ENCODE measurements at places on chromosomes 7 and 10.

DNA sequence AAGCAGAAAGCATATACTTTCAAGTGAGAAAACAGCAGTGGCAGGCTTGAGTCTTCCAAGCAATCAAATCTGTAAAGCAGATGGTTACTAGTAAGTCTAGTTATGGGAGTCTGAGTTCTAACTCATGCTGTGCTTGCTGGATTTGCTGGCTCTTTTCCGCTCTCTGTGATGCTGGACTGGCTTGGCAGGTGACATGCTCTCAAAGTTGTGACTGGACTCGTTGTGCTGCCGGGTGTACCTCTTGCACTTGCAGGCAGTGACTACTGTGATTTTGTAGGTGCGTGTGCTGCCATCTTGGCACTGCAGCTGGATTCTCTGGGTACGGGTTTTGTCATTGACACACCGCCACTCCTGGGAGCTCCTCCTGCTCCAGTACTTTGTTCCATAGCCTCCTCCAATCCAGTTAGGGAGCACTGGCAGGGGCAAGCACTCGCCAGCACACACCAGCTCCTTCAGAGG lies 3.1 kb downstream of the SOSTDC1 start:
- DNase-seq = no peak

- no peak for DNase-seq
Observed at GRCh38 chr10:5413012-5413938, 918 bp downstream of the NET1 start.

- no peak for DNase-seq
Observed at GRCh38 chr7:130529417-130529816, 37.5 kb downstream of the MEST start.

DNA sequence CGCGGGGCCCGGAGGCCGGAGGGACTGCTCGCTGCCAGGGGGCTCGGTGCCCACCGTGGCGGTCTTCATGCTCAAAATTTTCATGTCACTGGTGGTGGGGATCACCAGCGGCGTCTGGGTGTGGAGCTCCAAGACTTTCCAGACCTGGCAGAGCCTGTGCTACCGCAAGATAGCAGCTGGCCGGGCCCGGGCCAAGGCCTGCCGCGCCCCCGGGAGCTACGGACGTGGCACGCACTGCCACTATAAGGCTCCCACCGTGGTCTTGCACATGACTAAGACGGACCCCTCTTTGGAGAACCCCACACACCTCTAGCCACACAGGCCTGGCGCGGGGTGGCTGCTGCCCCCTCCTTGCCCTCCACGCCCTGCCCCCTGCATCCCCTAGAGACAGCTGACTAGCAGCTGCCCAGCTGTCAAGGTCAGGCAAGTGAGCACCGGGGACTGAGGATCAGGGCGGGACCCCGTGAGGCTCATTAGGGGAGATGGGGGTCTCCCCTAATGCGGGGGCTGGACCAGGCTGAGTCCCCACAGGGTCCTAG lies 2.0 kb downstream of the FZD9 start:
- DNase-seq = no peak

- DNase-seq = no peak
Observed at GRCh38 chr10:101123085-101123814, 7.8 kb upstream of the TLX1 start.

GRCh38 chr7:44237696-44238095 lies 36.9 kb downstream of the YKT6 start:
- DNase-seq = no peak

DNA sequence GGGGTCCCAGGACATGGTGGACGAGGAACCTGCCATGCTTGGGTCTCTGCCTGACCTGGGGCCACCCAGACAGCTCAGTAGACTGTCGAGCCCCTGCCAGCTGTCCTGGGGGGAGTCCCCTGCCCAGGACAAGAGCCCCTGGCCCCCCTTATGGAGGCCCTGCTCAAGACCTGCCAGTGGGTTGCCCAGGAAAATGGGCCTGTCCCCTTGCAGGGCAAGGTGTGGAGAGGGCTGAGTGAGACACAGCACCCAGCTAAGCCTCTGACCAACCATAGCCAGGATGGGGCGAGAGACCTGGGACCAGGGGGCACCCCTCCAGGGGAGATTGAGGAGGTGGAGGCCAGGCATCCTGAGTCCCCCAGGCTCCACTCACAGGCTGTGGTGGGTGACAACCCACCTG lies 1.8 kb downstream of the FUOM start:
- no peak for DNase-seq

DNA sequence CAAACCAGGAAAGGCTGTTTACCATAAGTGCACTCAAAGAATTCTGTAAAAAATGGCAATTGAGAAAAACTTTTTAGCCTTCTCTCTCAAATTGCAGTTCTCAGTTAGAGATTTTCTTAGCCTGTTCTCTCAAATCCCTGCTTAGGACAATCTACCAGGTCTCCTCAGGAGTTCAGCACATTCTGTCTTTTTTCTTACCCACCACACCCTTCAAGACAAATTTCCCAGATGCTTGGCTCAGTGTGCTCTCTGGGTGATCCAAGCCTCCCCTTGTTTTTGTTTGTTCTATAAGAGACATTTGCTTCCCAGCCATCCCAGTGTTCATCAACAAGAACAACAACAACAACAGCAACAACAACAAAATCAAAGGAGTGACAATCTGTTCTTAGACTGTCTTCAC lies 87.3 kb downstream of the MACC1 start:
- no peak for DNase-seq

DNA sequence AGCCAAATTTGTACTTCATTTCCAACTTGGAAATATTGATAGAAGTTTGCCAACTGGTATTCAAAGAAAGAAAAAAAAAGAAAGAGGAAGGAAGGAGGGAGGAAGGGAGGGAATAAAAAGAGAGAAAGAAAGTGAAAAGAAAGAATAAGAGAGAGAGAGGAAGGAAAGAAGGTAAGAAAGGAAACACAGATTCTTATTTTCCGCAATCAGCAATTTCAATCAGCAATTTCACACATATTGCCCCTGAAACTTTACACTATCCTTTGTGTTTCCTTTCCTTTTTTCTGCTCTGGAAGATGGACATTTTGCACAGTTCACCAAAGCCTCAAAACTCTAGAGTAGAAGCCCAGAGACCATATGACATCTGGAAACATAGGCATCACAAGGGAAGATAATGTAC lies 888.1 kb downstream of the REEP3 start:
- DNase-seq = no peak

DNA sequence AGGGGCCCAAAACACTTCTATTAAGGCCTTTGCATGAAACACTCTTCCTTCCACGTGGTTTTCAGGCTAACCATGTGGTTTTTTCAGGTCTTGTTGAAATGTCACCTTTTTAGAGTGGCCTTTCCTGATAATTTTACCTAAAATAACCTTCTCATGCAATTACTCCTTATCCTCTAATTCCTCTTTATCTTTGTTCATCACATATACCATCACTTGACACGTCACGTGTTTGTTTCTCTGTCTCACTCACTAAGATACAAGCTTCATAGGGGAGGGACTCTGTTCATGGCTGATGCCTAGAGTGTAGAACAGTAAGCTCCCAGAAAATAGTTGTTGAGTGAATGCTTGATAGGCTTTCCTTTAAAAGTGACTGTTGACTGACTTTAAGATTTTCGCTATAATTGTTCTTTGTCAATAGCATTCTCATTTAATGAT lies 63.7 kb downstream of the ST7 start:
- DNase-seq = no peak

- no peak for DNase-seq
Observed at GRCh38 chr7:2717293-2718261, 29.6 kb downstream of the AMZ1 start.

- no peak for DNase-seq
Observed at GRCh38 chr10:124375691-124376090, 43.0 kb downstream of the OAT start.

- no peak for DNase-seq
Observed at GRCh38 chr10:96496281-96496925, 17.3 kb downstream of the TLL2 start.

GRCh38 chr10:60810437-60811182 lies 32.3 kb downstream of the CDK1 start:
- no peak for DNase-seq

GRCh38 chr7:155728116-155728515 lies 83.7 kb downstream of the RBM33 start:
- DNase-seq = no peak

GRCh38 chr7:25314731-25315267 lies 86.5 kb upstream of the NPVF start:
- no peak for DNase-seq

GRCh38 chr10:3570855-3571266 lies 214.1 kb downstream of the KLF6 start:
- no peak for DNase-seq

DNA sequence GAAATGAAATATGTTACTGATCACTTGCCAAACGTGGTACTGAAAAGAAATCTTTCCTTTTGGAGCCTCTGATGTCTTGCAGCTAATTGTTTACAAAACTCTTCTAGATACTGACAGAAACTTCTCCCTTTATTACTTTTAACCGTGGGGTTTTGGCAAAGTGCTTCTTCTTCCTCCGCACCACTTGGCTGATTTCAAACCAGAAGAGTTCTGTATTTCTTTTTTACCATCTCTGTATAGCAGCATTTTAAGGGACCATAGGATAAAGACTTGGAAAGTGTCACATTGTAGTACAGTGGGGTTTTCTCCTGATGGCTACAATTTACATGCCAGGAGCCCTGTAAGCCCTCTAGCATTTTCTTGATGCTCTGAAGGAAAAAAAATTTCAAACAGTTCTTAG lies 21.9 kb upstream of the CREB5 start:
- DNase-seq = no peak

DNA sequence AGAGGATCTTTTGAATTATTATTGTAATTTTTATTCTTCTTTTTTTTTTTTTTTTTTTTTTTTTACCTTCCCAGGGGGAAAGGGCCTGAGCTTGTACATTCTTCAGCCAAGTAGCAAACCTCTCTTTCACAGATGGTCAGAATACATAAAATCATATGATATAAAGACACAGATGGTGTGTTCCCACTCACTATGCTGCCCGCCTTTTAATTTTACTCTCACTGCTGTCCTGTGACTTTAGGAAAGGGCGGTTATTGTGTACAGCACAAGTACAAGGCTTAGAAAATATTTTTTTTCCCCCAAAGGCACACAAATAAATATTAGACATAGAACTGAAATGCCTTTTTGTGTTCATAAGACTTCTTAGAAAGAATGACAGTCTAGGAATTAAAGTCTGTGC lies 213.6 kb downstream of the RPS24 start:
- no peak for DNase-seq

DNA sequence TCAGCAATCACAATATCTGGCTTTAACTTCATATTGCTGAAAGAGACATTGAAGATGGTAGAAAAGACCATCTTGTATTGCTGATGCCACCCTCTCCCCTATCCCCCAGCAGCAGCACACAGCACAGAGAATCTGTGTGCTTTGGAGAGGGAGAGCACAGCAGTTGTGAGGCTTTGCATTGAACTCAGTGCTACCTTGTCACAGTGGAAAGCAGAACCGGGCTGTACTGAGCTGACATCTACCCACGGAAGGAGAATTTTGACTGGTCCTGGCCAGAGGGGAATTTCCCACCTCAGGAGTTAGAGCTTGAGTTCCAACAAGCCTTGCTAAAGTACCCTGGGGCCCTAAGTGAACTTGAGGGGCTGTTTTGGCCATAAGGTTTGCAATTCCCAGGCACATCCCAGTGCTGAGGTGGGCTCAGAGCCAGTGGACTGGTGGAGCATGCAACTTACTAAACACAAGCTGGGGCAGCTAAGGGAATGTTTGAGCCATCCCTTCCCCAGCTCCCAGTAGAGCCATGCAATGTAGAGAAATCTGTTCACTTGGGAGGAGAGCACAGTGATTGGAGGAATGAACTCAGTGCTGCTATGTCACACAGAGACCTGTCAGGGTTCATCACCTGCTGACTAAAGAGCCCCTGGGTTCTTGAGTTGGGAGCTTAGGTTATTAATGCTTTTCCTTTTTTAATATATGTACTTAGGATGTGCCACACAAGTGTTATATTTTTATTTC lies 62.1 kb downstream of the OR13A1 start:
- DNase-seq = no peak

DNA sequence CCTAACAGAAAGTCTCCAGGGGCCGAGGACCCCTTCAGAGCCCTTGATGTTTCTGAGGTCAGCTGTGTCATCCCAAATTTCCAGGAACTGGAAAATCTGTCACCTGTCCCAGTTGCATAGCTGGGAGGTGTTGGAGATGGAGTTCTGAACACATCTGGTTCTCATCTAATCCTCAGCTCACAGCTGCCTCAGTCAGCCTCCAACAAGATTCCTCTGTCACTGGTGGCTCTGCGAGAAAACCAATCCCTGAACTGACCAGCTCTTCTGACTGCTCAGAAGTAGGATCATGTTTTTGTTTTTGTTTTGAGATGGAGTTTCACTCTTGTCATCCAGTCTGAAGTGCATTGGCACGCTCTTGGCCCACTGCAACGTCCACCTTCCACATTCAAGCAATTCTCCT lies 37.6 kb upstream of the MYL10 start:
- no peak for DNase-seq

DNA sequence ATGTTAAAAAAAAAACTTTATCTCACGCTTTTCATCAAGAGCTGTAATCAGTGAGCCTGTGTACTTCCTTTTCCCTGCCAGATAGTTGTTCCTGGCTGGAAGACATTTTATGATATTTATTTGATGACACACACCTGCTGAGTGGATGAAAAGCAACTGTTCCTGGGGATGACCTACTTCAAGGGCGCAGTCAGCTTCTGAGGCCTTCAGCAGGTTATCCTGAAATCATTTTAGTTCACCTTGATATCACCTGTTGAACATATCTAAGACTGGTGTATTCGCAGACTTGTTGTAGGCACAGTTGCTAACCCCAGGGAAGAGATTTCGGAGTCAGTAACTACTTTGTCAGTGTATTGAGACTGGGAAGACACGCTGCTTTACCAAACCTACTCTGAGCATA lies 234.5 kb upstream of the TCF7L2 start:
- no peak for DNase-seq

- DNase-seq = no peak
Observed at GRCh38 chr10:50286996-50287803, 35.9 kb upstream of the ASAH2 start.

GRCh38 chr7:157021071-157021870 lies 10.8 kb upstream of the MNX1 start:
- no peak for DNase-seq

GRCh38 chr10:128087884-128088709 lies 38.1 kb downstream of the MKI67 start:
- DNase-seq = no peak

- DNase-seq = no peak
Observed at GRCh38 chr7:117639966-117640365, 160.1 kb downstream of the CFTR start.

GRCh38 chr7:43692582-43693373 lies 36.5 kb downstream of the COA1 start:
- DNase-seq = no peak

- DNase-seq = no peak
Observed at GRCh38 chr7:152974577-152974976, 215.0 kb downstream of the ACTR3B start.

Measured in stimulated activated CD4-positive, alpha-beta T cell treated with anti-CD3 and anti-CD28 coated beads, Interleukin-4, amount 100 ng/mL, for 48 hours (primary cell).